Activated T-helper 2 cell treated with anti-CD3 and anti-CD28 coated beads, Interferon-gamma antibody, Interleukin-2, Interleukin-4, amounts not matched to agents 10 μg/mL and 5 μg/mL and 100 μg/mL, durations not matched to agents 14 hours and 24 hours and 36 hours (primary cell): ENCODE measurements at places on chromosomes 1 and 21. TPM values are rescaled to one million over a fixed set of nuclear protein-coding genes. Genes with fewer than 3 reads are reported as not detected.
A peak's percentile ranks its signal among the peaks of the same experiment; 100 is the strongest.

NPPA gene
- total RNA-seq: not detected in 2 replicates

- peak; percentile 27 for DNase-seq
- peaks cover 37% of the 10 kb centered on the region for H3K4me1 ChIP-seq
- peaks cover 5% of the 10 kb centered on the region for H3K27me3 ChIP-seq
- H3K27ac ChIP-seq: no peak overlapping the region
- no peak overlapping the region for H3K4me3 ChIP-seq
- H3K36me3 ChIP-seq: no peaks in the 10 kb centered on the region
Observed at GRCh38 chr1:150165622-150166612, 16.2 kb downstream of the PLEKHO1 start.

DNA sequence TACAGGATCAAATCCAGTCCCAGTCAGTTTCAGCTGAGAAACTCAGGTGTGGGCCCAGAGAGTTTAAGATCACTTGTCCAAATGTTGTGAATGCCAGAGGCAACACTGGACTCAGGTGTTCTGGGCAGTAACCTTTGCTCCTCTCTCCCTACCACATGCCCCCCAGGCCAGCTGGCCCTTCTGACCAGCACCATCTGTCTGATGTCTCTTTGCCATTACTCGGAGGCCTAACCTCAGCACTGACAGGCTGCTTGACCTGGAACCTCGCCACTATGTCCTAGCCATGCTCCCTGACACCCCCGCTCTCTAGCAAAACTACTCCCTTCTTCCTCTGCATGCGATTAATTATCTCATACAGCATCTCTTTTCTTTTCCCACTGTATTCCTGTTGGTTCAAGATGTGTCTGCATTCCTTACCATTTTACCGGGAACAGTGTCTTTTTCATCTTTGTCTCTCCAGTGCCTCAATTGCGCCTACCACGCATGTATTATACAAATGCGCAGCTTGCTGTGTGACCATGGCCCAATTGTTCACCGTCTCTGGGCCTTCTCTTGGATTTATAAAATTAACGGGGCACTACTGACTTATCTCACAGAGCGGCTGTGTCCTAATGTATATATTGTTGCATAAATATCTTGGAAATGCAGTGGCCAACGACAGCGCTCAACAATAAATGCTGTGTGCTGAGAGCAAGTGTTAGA, 159.5 kb upstream of the IRF2BP2 start:
- no peaks in the 10 kb centered on the region for H3K27me3 ChIP-seq
- peaks cover 9% of the 10 kb centered on the region for H3K36me3 ChIP-seq
- peak overlapping the region; percentile 71 for H3K27ac ChIP-seq
- H3K4me3 ChIP-seq: no peak overlapping the region
- DNase-seq: no peak

DNA sequence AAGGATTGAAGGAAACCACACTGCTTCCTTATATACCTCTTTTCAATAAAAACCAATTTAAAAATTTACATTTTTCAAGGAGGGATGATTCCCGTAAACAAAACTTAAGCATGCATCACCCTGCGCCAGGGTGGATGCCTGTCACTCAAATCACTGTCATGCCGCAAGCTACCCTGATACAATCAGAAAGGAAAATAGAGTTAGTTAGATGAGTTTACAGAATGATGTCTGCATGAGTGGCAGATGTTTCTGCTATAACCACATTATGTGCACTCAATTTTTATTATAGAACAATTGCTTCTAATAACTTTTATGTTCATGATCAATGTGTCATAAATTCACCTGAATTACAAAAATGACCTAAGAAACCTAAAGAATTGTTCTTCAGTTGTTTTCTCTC, 123.4 kb upstream of the ADGRL4 start:
- no peak overlapping the region for H3K4me3 ChIP-seq
- H3K27ac ChIP-seq: no peak overlapping the region
- no peaks in the 10 kb centered on the region for H3K36me3 ChIP-seq
- no peak for DNase-seq
- no peaks in the 10 kb centered on the region for H3K4me1 ChIP-seq

- DNase-seq: no peak
- no peak overlapping the region for H3K27ac ChIP-seq
- H3K36me3 ChIP-seq: no peaks in the 10 kb centered on the region
- no peaks in the 10 kb centered on the region for H3K4me1 ChIP-seq
Observed at GRCh38 chr21:18661842-18662241, 258.3 kb upstream of the TMPRSS15 start.

GRCh38 chr1:223651291-223651991, 14.1 kb downstream of the CAPN8 start:
- H3K27me3 ChIP-seq: peaks cover 5% of the 10 kb centered on the region
- DNase-seq: no peak
- no peaks in the 10 kb centered on the region for H3K36me3 ChIP-seq
- peaks cover 4% of the 10 kb centered on the region for H3K4me1 ChIP-seq

DNA sequence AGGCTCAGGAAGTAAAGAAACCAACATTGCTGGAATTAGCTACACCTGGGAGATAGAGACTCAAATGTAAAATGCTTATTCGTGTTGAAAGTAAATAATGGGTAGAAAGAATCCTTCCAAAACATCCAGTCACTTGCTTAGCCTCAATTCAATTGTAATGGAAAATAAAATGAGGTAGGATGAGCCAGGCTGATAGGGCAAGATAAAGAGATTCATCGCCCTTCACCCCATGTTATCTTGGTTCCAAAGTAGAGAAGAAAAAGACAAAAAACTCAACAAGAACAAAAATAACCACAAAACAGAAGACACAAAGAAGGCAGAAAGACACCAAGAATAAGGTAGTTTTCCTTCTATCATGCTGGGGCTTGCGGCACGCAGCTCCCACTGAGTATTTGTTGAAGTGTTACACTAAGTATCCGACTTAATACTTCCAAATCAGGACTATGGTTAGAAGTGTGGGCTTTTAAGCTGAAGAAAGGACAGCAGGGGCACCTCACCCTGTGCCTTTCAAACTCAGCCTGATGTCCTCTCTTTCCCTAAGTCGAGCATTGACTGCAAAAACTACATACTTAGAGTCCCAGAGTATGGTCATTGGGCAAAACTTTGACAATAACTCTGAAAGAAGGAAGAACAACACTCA, 202.1 kb downstream of the VAV3 start:
- DNase-seq: no peak
- H3K36me3 ChIP-seq: no peaks in the 10 kb centered on the region
- H3K4me1 ChIP-seq: no peaks in the 10 kb centered on the region
- H3K27me3 ChIP-seq: peaks cover 3% of the 10 kb centered on the region
- no peak overlapping the region for H3K27ac ChIP-seq
